Ovary (tissue), 10 donors: ENCODE measurements at places on chromosomes 11 and 22. TPM values are rescaled to one million over a fixed set of nuclear protein-coding genes. Genes with fewer than 3 reads are reported as not detected.

- no peak for DNase-seq
Observed at GRCh38 chr11:69321877-69322361, 28.0 kb downstream of the MYEOV start.

- DNase-seq = no peak
Observed at GRCh38 chr11:68199295-68199987, 13.7 kb downstream of the KMT5B start.

GRCh38 chr11:62560566-62561103 is 13.1 kb downstream of the EEF1G start:
- DNase-seq = peak; percentile 87

FOLR2 gene
- 10.1 TPM for total RNA-seq

FADS3 gene
- total RNA-seq = 30.5 TPM
